ENCODE measurements at places on chromosomes 13 and 19. TPM values are rescaled to one million over a fixed set of nuclear protein-coding genes. Genes with fewer than 3 reads are reported as not detected.

DNA sequence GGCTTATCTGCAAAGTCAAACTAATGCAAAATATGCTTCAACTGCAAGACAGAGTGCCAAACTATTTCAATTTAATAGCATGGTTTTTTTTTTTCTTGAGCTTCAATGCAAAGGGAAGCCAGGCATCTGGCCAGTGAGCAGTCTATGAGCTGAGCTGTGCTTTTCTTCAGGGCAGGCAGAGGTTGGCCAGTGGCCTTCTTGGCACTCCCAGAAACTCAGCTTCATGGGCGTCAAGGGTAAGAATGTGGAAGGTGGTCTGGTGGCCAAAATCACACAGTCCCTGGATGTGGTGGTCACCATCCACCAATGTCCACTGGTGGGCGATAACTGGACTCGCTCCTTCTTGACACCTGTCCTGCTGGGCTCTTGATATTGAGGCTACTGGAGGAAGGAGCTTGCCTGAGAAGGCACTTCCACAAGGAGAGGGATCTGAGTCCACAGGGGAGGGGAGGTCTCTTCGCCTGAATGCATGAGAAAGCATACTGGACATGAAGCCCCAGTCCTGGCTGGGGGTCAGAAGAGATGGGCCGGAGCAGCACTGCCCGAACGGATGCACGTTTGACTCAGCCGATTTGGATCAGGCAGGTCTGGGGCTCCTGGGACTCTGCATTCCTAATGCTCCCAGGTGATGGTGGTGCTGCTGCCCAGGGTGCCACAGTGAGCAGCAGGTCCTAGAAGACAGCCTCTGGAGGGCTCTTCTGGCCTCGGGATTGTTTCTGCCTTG lies 17.1 kb downstream of the COL4A2 start:
- H3K4me1 ChIP-seq = peaks cover 32% of the 10 kb centered on the region
- H3K4me3 ChIP-seq = no peak overlapping the region
- DNase-seq = no peak
- H3K36me3 ChIP-seq = peaks cover 1% of the 10 kb centered on the region
- no peaks in the 10 kb centered on the region for H3K27me3 ChIP-seq

DNA sequence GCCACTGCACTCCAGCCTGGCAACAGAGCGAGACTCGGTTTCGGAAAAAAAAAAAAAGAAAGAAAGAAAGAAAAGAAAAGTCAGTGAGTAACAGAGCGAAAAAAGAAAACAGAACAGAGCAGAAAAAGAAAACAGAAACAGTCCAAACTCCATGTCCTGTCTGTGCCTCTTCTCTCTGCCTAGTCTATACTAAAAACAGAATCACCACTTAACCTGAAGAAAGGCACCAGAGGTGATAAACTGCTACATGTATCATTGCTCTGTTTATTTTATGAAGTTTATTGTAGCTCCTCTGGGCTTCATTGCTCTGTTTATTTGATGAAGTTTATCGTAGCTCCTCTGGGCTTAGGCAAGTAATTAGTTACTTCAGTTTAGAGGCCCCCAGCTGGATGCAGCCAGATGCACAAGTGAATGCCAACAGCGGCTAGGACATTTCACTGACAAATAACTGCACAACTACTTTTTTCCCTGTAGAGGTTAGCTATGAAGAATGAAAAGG lies 39.2 kb downstream of the TBC1D4 start:
- H3K27me3 ChIP-seq = no peaks in the 10 kb centered on the region
- H3K36me3 ChIP-seq = no peaks in the 10 kb centered on the region
- H3K4me3 ChIP-seq = no peak overlapping the region
- no peak for DNase-seq

- no peak overlapping the region for H3K27ac ChIP-seq
- no peaks in the 10 kb centered on the region for H3K4me1 ChIP-seq
- no peak overlapping the region for H3K4me3 ChIP-seq
Observed at GRCh38 chr13:77291774-77292173, 35.1 kb downstream of the MYCBP2 start.

GRCh38 chr19:3698386-3698950 lies 1.8 kb downstream of the PIP5K1C start:
- H3K4me3 ChIP-seq = peak overlapping the region; percentile 3
- H3K36me3 ChIP-seq = peaks cover 5% of the 10 kb centered on the region
- no peak for DNase-seq

The ZNF544 gene
- total RNA-seq = 39.3 TPM
